Upper lobe of left lung (tissue), 6 donors: ENCODE measurements at places on chromosomes 7 and 10.

- DNase-seq: no peak
Measured at GRCh38 chr7:147510923-147511322, 1079.6 kb upstream of the C7orf33 start.

DNA sequence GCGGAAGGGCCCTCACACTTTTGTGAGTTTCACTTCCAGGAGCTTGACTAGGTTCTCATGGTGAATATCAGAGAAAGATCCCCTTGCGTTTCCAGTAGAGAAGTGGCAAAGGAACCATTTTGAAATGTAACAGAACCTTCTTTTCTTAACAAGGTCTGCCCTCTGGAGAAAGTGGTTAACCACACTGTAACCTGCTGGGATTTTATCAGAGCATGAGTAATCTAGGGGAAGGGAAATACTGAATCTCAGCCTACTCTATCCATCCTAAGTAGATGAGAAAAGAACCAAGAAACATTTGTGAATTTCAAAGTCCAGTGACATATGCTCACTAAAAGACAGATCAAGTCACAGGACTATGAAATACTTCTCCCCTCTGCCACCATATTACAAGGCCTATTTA lies 235.5 kb downstream of the ZEB1 start:
- DNase-seq: no peak

GRCh38 chr10:11282156-11282555 lies 264.5 kb downstream of the CELF2 start:
- DNase-seq: no peak

GRCh38 chr10:74067373-74068352 lies 69.7 kb downstream of the VCL start:
- DNase-seq: no peak

GRCh38 chr7:19327018-19327417 lies 181.8 kb upstream of the FERD3L start:
- DNase-seq: no peak

DNA sequence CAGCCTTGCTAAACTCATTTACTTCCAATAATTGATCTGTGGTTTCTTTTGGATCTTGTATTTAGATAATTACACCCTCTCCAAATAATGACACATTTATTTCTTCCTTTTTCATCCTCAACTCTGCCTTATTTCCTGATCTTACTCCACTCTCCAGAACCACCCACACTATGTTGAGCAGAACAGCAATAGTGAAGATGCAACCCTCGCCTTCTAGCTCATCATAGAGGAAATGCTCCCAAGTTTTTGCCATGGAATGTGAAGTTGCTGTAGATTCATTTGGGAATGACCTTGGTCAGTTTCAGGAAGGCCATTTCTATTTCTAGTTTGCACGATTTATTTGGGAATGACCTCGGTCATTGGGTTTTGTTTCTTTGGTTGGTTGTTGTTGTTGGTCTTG lies 314.0 kb downstream of the PAXIP1 start:
- no peak for DNase-seq

- no peak for DNase-seq
Measured at GRCh38 chr10:96271016-96271815, at the start of gene BLNK. Gene BLNK, minus strand, starts transcription at chr10:96271569. Its CDS starts 171 bp downstream, at chr10:96271398.
